NCI-H2107 (cell line): ENCODE measurements at places on chromosomes 12 and 14.

DNA sequence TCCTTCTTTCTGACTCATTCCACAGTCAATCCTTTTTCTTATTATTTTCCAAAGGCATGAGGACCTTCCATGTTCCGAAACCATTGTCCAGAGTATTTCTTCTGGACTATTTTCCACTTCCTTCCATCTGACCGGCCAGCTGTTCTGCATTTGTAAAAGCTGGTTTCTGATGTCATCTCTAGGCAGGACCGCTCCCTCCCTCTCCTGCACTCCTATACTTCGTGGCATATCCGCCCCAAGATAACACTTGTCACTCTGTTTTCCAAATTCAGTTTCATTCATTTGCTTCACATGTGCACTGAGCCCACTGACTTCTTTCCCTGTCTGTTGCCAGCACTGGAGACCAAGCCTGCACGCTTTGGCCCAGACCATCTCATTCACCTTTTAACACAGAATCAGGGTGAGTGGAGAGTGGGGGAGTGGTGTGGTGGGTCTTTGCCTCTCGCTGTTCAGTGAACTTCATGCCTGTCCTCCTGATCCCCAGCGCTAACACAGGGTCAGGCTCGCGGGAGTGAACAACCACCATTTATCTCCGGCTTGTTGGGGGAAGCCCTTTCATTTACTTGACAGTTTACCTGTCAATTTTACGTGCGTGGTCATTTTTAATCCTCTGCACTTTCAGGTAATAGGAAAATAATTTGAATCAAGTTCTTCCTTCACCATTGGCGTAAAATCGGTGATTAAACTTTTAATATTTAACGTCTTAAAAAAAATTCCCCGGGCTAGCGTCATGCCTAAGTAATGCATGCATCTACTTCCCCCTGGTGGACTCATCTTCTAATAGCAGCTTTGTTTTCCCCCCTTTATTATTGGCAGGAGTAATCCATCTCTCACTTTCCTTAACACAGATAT is 52.5 kb downstream of the C12orf75 start:
- peak; percentile 8 for DNase-seq

DNA sequence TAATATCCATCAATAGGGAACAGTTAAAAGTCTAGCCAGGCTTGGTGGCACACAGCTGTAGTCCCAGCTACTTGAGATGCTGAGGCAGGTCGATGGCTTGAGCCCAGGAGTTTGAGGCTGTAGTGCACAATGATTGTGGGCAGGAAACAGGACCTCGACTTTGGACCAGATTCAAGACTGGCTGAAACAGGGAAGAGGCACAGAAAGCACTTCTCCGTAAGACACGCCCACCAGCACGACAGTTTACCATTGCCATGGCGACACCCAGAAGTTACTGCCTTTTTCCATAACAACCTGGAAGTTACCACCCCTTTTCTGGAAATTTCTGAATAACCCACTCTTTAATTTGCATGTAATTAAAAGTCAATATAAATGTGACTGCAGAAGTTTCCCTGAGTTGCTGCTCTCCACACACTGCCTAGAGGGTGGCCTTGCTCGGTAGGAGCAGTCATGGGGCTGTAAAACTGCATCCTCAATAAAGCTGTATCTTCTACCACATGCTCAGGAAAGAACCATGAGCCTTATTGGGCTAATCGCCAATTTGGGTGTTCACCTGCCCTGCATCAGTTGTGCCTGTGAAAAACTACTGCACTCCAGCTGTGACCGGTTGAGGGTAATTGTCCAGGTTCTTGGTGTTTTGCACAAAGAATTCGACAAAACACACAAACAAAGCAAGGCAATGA is 4.6 kb upstream of the LRRC23 start:
- DNase-seq = no peak

GRCh38 chr14:53545217-53545616 is 392.1 kb upstream of the DDHD1 start:
- no peak for DNase-seq

GRCh38 chr14:75070383-75070782 is 942 bp downstream of the ZC2HC1C start:
- DNase-seq = no peak

DNA sequence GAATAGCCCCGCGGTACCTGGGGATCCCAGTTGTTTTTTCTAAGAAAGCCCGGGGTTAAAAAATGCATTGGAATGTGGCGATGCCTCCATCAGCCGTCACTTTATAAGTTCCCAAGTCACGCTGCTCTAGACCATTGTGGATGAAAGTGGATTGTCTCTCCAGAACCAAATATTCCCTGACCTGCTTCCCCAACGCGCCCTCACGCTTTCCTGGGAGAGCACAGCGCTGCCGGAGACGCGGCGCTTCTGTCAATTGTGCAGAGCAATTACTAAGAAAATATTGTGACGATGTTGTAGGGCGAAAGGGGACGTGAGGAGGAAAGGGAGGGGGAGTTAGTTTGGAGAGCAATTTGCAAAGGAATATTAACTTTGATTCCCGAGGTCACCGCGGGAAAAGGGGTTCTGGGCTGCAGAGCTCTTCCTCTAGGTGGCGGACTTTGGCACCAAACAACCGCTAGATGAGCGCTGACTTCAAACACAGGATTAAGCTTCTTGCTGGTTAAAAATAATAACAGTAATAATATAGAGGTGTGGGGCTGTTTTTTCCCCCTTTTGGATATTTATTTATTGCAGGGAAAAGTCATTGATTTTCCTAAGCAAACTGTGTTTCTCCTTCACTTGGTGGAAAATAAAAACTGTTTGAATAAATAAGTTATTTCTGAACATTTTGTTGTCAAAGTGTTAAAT is 9.6 kb upstream of the FOXG1 start:
- DNase-seq = no peak

- no peak for DNase-seq
These were observed 7.0 kb downstream of the SLC48A1 start for GRCh38 chr12:47779943-47780504.

GRCh38 chr14:43168371-43168925 is 1338.6 kb downstream of the FSCB start:
- no peak for DNase-seq

- no peak for DNase-seq
These were observed 167.8 kb downstream of the SLC5A8 start for GRCh38 chr12:101042211-101042610.

- no peak for DNase-seq
These were observed 4.4 kb downstream of the MMP17 start for GRCh38 chr12:131832321-131833231.

DNA sequence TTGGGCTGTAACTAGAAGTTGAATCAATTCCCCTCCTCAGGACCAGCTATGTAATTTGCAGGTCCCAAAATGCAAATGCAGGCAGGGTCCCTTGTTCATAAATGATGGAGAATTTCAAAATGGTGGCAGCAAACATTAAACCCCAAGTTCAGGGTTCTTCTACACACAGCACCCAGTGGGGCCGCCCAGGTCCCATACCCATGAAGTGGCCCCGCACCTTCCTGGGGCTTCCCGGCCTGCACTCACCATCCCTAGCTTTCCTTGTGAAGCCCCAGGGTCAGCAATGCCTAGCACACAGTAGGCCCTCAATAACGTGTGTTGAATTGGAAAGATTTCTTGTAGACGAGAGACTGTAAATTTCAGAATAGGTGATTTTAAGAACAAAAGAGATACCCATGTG is 76.0 kb downstream of the NTF3 start:
- no peak for DNase-seq

- no peak for DNase-seq
These were observed 53.7 kb downstream of the FBXL14 start for GRCh38 chr12:1540690-1541089.

DNA sequence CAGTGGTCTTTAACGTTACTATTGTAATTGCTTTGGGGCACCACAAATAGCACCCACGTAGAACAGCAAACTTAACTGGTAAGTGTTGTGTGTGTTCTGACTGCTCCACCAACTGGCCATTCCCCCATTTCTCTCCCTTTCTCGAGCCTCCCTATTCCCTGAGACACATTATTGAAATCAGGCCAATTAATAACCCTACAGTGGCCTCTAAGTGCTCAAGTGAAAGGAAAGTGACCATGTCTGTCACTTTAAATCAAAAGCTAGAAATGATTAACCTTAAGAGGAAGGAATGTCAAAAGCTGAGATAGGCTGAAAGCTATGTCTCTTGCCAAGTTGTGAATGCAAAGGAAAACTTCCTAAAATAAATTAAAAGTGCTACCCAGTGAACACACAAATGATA is 22.3 kb downstream of the PPP1R13B start:
- DNase-seq = no peak

GRCh38 chr12:108106599-108106998 is 22.5 kb upstream of the WSCD2 start:
- DNase-seq = no peak

DNA sequence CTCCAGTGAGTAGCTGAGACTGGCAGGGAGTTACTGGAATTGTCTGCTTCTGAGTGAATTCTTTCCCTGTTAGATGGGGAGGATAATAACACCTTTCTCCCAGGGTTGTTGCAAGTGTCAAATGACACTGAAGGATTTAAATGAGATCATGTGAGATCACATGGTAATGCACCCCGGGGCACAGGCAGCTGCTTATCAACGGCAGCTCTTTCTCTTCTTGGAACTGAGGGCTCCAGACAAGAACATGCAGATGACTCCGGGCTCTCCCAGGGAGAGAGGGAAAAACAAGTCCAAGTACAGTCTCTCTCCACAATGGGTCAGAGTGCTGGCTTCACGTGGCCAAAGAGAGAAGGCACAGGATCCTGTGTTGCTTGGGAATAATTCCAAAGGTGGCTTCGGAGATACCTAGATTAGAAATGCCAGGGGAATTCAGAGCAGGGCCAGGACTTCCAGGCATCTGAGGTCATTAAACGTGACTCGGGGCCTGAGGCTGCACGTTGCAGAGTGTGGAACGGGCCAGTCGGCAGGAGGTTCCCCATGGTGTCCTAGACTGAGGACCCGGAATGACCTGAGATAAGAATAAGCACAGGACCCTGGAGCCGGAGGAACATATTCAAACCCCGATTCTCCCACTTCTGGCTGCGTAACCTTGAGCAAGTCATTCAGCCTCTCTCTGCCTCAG is 109.2 kb downstream of the PRMT8 start:
- peak; percentile 28 for DNase-seq

GRCh38 chr14:33879684-33880286 is 71.1 kb downstream of the EGLN3 start:
- DNase-seq = no peak

- peak; percentile 6 for DNase-seq
These were observed 667.1 kb upstream of the FBXO33 start for GRCh38 chr14:40099316-40099715.

DNA sequence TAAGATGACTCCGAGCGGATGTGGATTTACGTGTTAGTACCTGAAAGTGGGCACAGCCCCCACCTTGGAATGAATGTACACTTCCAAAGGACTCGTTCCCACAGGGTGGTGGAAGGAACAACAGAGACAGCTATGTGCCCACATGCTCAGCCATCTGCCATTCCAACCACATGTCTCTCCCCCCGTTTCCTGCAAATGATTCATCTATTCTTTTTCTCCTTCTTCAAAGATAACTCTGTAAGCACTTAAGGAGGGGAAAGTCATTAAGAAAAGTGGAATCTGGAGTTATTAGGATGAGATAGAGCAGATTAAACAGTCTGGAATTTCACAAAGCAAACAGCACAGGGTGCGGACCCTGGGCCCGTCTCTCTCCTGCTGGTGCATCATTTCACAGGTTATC is 18.5 kb upstream of the DUSP6 start:
- no peak for DNase-seq
